Hepatocyte (in vitro differentiated cells): ENCODE measurements at places on chromosomes 3 and 15.

DNA sequence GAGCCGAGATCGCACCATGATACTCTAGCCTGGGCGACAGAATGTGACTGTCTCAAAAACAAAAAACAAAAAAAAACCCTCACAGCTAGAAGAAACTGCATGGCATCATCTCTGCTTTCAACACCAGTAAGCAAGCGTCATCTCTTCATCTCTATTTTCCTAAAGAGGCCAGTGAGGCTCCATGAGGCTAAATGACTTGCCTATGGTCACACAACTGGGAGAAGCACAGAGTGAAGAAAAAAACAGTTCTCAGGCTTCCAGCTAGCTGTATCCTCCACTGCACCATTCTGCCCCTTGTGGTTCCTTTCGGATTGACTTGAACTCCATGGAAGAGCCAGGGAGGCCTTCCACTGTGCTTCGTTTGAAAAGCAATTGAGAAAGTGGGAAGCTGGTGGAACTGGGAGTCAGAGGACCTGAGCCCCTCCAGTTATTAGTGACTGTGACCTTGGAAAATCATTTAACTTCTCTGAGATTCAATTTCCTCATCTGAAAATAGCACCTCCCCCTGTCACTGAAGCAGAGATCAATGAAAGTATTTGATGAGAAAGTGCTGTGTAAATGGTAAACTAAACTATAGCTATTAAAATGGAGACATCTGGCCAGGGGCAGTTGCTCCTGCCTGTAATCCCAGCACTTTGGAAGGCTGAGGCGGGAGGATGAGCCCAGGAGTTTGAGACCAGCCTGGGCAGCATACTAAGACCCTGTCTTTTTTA, 32.1 kb upstream of the DENND4A start:
- DNase-seq: peak; percentile 76

DNA sequence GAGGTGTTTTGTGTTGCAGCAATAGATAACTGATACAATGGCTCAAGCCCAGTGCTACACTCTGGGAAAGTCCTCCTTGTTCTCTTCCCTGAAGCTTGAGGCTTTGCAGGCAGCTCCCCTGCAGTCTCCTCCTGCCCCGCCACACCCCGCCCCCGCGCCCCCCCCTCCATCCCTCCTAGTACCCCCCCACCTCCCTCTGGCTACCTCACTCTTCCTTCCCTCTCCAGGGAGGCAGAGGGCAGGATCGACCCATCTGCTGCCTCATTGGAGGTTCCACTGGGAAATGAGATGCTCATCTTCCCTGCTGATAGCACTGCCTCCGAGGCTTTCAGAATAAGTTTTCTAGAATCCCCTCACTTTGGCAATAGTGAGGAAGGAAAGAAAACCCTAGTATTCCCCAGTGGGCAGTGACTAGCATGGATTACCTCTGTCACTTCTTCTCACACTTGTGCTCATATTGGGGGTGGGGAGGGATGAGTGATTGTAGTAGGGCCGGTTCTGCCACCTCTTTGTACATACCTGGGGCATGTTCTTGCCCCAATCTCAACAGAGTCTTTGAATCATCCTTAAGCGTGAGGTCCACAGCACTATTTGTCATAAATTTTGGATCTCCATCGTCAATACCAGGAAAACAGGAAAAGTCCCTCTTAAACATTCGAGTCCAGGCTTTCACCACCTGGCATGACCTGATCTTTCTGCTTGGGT, 16.3 kb upstream of the RAB7A start:
- no peak for DNase-seq

DNA sequence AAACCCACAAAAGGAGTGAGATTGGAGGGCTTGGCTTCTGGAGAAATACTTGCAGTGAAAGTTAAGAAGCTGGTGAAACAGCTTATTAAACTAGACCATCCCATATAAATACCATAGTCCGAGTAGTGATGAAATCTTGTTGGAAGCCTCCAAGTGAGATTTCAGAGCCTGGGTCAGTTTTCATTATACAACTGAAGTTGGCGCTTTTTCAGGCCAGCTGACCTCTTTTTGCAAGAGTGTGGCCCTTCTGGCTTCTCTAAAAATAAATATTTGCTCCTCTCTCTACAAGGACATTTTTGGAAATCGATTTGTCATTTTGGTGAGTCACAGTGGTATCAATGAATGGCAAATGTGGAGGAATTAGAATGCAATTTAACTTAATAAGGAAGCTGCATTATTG, 51.2 kb upstream of the THRB start:
- DNase-seq: no peak

GRCh38 chr3:123105201-123106189, 38.7 kb downstream of the PDIA5 start:
- no peak for DNase-seq

GRCh38 chr3:137642831-137643230, 121.3 kb upstream of the SOX14 start:
- DNase-seq: peak; percentile 56

- DNase-seq: peak; percentile 13
Measured at GRCh38 chr3:37072892-37073291, 79.6 kb downstream of the MLH1 start.

GRCh38 chr3:12947504-12948369, 106.4 kb upstream of the RPL32 start:
- DNase-seq: peak; percentile 70

DNA sequence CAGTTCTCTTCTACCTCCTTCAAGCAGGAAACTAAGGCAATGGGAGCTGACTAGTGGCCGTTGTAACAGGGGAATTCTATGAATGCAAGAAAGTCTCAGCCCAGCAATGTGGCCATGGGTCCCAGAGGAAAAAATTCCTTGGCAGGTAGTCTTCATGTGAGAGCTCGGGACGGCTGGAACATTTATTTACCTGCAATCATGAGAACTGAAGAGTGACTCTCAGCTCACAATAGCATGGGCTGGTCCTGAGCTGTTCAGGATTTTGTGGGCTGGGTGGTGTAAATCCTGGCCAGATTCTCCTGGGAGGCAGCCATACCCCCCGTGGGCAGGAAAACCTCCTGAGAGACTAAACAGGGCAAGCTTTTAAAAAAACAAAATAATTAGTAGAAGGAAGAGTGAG, 330.3 kb upstream of the CTNNB1 start:
- DNase-seq: no peak

DNA sequence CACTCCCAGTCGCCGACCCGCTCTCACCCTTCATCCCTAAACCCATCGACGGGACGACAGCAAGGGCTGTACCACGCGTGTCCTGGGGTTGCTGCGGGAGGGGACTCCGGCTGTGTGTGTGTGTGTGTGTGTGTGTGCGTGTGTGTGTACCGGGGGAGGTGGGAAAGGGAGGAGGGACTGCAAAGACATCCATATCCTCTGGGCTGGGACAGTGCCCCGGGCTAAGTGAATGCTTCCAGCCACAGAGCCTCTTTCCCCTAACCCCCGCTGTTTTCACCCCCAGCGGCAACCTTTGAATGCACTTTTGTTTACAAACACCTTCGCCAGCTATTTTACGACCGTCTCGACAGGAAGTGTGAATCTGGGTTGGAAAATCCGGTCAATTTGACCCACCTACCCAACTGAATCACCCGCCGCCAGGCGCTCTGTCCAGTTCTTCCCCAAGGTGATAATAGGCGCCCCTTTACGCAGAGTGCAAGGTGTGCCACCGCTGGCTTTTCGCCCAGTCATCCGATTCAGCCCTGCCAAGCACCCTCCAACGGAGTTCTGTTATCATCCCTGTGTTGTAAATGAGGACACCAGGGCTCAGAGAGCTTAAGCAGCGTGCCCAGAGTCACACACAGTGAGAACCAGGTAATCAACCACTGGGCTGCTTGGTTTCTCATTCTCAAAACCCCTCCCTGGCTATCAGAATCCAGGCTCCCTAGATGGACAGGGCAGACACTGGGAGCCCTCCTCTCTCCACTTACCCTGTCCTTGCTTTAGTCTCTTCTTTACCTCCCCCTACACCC, 739 bp upstream of the AMOTL2 start:
- peak; percentile 72 for DNase-seq

GRCh38 chr3:65915477-65915876, 123.2 kb downstream of the MAGI1 start:
- DNase-seq: no peak

DNA sequence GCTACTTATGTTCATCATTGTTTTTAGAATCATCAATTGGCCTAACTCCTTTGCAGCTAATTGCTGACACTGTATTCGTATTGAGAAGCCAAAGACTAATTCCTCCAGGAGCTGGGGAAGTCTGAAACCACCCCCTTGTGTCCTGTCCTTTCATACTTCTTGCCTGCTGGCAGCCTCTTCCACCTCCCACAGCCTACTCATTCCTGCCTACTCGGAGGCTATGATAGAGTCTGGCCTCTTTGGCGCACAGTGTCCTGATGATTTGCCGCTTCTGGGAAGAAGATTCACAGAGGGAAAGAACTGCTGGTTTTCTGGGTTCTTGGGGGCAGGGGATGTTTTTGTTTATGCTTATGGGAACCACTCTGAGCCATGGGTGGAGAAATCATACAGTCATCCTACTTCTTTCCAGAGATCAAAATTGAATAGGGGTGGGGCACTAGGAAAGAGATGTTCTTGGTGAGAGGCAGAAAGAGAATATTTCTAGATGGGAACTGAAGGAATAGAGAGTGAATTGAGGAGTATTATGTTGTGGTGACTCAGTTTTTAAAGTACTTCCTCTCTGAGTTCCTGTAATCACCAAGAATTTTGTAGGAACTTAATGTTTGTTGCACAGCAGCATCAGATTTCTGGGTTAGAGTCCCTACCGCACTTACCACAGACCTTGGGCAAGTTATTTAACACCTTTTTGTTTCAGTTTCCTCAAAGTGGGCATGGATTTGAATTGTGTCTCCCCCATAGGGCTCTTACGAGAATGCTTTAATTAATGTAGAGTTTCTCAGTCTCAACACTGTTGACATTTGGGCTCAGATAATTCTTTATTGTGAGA, 22.1 kb upstream of the SCAANT1 start:
- no peak for DNase-seq

GRCh38 chr3:177538048-177538749, 340.9 kb upstream of the TBL1XR1 start:
- no peak for DNase-seq

DNA sequence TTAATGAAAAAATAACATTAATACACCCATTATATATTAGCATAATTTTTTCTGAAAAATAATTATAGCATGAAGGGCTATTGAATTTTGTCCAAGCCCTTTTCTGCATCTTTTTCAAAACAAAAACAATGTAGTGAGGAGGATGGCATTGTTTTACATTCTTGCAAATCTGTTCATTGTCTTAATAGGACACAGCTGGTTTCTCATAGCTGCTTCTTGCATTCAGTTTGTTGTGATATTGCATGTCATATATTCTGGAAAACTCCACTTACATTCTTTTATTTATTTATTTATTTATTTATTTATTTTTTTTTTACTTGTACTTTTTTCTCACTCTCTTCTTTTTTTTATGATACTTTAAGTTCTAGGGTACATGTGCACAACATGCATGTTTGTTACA, 107.4 kb downstream of the NR1D2 start:
- DNase-seq: no peak

DNA sequence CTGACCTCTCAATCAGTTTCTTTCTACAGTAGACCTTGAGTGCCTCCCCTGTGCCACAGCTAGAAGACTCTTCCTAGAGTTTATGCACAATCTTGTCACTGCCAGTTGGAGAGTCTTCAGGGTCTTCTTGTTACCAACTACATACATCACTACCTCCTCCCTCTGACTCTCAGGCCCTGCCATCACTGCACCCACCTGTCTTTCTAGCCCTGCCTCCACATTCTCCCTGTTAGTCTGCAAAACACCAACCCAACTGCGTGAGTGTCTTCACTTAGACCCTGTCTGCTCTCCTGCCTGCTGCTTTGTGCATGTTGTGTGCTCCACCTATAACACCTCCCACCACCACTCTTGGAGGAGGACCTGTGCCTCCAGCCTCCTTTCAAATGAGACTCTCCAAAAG, 34.4 kb downstream of the CLSTN2 start:
- no peak for DNase-seq

DNA sequence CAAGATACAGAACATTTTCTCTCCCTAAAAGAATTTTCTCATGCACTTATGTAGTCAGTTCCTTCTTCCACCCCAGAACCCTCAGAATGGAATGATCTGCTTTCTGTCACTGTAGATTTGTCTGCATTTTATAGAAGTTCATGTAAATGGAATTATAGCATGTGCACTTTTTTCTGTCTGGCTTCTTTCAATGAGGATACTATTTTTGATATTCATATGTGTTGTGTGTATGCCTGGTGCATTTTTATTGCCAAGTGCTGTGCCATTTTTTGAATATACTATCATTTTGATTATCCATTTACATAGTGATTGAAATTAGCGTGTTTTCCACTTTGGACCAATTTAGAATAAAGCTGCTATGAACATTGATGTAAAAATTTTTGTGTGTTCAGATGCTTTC, 156.6 kb upstream of the ALCAM start:
- DNase-seq: no peak

DNA sequence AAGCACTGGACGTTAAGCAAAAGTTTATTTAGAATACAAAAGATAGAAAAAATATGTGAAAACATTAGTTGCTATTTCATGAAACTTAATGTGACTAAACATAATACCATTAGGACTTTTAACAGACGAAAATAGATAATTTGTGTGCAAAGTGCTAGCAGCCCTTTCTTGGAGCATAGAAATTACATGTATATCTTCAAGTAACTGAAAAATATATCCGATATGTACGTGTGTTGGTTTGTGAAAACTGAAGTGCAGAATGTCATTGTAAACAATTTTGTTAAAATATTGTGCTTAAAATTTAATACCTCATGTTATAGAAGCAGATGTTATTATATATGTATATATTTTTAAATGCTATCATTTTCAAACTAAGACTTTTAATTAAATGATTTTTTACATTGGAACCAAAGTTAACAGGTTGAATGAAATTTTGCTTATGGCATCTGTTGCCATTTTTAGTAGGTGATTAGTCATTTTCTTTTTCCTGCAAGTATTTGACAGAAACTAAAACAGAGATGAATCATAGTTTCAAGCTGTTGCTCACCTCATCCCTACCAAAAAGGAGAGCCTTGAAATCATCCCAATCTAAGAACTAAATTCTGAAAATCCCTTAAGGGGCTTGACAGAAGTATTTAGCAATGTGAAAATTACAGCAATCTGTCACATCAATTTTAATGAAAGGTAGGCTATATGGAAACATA, 334.8 kb downstream of the NAALADL2 start:
- DNase-seq: no peak

DNA sequence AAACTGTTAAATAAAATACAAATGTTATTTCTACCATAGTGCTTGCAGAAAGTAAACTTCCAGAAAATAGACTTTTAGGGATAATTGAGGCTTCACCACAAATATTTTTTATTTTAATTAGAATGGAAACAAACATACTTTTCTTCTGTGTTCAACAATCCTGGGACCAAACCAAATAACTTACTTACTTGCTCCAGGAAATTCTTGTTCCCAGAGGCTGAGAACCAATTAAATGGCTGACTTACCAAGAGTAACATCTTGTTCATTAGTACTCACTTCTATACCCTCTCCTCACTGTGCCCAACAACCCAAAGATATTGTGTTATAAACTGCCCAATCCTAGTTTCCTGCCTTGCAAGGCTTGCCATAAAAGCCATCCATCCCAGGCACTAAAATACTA, 172.2 kb upstream of the PFN2 start:
- no peak for DNase-seq

- no peak for DNase-seq
Measured at GRCh38 chr3:46380471-46381221, 9.9 kb downstream of the CCR5 start.
